Brain pericyte (primary cell): ENCODE measurements at places on chromosomes 2 and 18.

GRCh38 chr2:138333677-138334076 lies 167.9 kb upstream of the SPOPL start:
- no peak for DNase-seq

GRCh38 chr2:46843316-46843715 lies 72.3 kb downstream of the MCFD2 start:
- DNase-seq, result no peak

DNA sequence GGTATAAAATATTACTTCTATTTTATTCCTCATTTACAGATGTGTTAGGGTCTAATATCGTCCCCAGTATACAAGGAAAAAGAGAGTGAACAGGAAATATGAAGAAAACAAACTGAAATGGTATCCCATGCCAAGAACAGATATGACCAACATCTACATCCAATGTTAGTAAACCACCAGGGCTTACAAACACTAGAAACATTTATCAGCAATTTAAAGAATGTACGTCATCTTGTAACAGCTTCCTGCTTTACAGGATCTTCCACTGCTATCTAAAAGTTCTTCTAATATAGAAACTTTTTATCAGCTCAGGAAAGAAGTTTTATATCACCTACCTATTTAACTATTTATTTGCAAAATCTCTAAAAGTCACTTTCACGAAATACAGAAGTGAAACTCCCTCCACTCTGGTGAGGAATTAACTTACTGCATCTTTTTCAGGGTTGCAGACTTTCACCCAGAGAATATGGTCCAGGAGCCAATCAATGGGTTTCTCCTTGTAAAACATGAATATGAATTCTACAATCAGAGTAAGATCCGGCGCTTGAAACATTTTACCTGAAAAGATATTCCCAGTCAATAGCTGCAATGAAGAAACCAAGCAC lies 35.2 kb downstream of the UNC50 start:
- no peak for DNase-seq

DNA sequence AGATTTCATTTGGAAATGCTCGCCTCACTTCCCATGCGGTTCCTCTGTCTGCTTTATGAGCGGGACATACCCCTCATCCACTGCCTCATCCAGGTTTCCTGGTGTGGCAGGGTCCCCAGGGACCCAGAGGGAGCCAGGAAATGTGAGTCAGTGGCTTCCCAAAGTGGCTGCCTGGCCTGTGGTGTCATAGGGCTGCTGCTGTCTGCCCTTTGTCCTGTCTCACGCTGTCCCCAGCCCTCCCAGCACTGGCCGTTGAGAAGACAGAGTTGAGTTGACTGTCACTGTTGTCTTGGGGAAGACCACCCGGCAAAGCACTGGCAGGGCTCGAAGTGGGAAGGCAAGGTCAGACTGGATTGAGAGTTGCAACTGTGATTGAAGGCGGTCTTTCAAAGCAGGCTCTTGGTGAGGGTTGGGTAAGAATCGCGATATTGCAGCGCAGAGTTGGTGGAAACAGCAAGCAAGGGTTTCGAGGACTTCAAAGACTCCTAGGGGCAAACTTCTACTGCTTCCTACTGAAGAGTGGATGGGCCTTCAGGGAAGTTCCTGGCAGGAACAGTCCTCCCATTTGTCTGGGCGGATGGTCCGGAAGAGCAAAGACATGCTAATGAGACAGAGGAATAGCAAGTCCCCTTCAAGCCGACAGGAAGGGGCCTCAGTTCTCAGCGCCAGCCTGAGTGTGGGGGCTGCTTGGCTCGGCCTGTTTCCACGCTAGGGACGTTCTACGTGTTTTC lies 33.9 kb downstream of the RAB31 start:
- no peak for DNase-seq

DNA sequence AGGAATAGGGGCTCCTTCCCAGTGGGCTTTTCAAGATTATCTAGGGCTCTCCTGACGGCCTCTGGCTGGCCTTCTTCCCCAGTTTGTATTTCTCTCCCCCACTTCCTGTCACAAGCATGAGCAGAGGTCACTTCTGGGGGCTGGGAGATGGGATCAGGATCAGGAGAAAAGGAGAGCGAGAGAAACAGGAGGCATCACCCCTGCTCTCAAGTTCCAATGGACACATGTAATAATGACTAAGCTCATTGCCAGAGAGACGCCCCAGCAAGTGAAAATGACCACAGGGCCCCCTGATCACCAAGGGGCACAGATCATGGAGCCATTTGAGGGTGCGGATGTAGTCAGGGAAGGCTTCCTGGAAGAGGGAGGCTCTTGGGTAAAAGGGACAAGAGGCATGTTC lies 92.1 kb downstream of the SMAD7 start:
- DNase-seq, result no peak

DNA sequence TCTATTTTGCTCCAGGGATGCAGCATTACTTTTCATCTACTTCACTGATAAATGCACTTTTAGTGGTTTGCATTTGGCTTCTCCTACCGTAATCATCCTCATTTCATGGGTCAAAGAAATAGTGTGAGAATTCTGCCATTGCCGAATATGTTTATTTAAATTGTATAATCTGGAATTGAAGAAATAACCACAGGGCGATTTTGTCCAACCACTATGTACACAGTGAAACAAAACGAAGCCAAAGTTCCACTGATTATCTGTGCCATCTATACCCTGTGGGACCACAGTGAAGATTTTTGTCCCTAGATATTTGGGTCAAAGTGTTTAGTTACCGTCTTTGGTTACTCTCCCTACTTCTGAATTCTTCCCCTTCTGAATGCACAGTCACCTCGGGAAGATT lies 888.6 kb upstream of the NRXN1 start:
- no peak for DNase-seq

DNA sequence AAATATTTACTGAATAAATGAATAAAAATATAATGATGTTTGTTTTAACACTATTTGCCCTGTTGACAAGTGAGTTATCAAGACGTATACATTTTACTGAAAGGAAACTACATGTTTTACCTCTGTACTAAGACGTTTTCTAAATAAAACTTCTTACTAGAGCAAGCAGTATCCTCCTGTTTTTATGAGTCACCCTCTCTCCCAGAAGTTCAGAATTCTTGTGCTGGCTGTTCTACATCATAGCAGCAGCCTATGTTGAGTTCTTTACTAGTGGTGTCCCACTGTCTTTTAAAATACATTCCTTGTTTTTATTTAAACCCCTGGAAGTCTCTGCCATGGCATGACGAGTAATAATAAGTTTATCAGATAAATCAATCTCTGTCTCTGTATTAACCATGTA lies 297.4 kb downstream of the CALCRL start:
- DNase-seq, result peak; percentile 40

DNA sequence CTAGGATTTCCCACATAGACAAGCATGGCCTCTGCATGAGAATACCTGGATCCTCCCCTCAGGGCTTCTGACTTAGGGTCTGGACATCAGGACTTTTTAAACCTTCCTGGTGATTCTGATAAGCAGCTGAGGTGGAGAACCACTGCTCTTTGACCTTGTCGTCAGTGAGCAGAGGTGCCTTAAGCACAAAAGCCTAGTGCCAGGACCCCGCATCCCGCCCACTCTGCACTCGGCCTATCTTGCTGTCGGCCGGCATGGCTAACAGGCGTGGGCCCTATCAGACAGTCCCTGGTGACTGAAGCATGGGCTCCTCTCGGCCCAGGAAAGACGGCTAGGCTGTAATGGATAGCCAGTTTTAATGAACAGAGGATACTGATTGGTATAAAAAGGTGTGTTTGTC lies 6.2 kb downstream of the ANKRD23 start:
- no peak for DNase-seq

GRCh38 chr2:234587341-234588053 lies 90.6 kb upstream of the ARL4C start:
- no peak for DNase-seq

GRCh38 chr2:54572262-54572635 lies 116.1 kb downstream of the SPTBN1 start:
- peak; percentile 50 for DNase-seq

GRCh38 chr2:88167740-88168139 lies 2.4 kb upstream of the THNSL2 start:
- no peak for DNase-seq

DNA sequence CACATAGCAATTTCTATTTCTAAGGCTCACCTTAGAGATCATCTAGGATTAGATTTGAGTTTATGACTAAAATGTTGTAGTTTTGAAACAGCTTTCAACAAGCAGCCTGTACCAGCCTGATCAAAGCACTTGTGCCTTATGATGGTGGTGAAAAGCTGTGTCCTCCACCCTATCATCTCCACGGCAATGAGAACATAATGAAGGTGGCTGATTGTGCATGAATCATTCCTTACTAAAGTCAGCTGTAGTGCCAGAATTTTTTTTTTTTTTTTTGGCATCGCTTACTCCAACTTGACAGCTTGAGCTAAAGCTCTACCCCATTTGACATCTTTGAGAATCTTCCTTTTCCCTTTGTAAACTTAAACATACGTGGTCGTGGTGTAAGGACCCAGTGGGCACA lies 86.0 kb downstream of the DCC start:
- no peak for DNase-seq

- no peak for DNase-seq
Measured at GRCh38 chr2:84474176-84474575, 15.1 kb upstream of the SUCLG1 start.

GRCh38 chr18:8813611-8814010 lies 108.3 kb downstream of the MTCL1 start:
- no peak for DNase-seq

GRCh38 chr2:115161081-115161770 lies 718.8 kb downstream of the DPP10 start:
- no peak for DNase-seq

DNA sequence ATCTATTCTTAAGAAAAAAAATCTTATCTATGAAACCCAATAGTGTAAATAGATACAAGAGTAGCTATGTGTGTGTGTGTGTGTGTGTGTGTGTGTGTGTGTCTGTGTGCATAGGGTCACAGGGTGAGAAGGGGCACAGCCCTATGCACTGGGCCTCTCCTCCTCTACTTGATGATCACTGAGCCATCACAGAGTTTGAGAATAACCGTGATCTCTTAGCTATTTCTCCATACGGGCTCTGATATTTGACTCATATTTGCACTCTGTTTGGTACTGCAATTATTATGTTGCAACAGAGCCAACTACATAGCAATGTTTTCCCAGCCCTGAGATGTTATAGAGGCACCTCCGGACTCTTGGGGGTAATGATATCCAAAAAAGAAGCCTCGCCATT lies 28.8 kb upstream of the SLC40A1 start:
- no peak for DNase-seq

DNA sequence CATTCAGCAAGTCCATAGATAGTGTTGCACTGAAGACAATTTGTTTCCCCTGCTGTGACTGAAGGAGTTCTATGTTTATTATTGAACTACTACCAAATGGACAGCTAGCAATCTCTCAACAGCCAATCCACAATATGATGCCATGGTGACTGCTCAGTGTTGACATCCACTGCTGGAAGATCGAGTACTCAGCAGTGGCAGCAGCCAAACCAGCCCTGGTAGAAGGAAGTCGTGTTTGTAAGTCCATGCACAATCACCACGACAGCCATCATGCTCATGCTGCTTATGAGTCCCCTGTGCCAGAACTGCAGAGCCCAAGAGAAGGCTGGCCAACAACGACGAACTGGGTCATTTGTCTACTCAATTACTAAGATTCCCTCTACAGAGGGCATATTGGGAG lies 66.4 kb downstream of the OSR1 start:
- no peak for DNase-seq

DNA sequence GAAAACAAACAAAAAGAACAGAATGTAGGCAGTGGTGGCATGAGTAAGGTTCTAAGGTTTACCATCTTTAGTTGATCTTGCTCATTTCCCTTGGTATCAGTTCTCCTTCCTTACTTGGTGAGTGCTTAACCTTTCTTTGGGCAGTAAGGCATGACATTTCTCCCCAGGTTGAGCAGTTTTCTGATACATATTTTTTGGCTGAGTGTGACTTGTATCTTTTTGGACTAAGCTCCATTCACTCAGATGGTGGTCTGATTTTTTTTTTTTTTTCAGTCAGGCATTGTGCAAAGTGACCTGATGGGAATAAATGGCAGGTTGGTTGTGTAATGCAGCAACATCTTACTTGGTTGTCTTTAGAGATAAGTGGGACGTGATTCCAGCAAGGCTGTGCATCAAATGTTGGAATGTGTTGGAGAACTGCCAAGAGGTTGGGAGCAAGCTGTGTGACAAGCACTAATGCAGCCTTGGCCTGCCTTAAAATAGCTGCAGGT lies 15.1 kb downstream of the SPTBN1 start:
- peak; percentile 29 for DNase-seq

DNA sequence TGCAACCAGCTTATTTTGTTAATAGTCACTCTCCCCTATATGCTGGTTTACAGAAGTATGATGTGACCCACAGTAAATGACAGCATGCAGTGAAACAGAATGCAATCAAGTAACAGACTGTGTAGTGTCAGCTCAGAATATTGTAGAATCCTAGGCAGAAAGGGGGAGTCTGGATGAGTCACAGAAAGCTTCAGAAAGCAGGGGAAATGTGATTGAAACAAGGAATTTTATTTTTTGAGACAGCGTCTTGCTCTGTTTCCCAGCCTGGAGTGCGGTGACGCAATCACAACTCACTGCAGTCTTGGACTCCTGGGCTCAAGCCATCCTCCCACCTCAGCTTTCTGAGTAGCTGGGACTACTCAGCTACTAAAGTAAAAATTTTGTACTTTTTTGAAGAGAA lies 219.9 kb upstream of the FBXO11 start:
- no peak for DNase-seq

DNA sequence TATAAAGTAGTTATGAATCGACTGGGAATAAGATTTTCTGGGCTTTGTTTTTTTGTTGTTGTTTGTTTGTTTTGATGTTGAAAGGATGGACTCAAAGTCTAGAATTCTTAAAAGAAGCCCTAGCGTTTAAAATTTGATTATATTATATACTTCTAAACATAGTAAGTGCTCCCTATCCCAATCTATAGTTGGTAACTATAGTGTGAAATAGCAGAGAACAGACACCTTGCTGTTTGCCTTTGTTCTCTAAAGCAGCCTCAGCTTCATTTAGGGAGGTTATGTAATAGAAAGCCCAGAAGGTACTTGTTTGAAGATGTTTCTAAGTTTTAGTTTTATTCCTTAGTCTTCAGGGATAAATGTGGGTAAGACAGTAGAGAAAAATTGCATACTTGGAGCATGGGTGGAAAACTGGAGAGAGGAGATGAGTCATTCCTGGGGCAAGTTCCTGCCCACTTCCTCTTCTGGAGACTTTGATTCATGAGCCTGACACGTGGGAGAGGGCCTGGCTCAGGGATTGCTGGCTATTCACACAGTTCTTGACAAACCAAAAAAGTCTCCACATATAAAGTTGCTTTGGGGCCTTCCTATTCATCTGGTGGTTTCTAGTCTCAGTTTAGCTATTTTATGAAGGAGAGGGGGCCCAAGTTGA lies 131.9 kb downstream of the MYO1B start:
- peak; percentile 46 for DNase-seq

GRCh38 chr2:10658041-10658913 lies 31.5 kb downstream of the NOL10 start:
- no peak for DNase-seq
